ENCODE measurements at places on chromosomes 16 and 17. TPM values are rescaled to one million over a fixed set of nuclear protein-coding genes. Genes with fewer than 3 reads are reported as not detected.

The MT1G gene
- 189 TPM for total RNA-seq

DNA sequence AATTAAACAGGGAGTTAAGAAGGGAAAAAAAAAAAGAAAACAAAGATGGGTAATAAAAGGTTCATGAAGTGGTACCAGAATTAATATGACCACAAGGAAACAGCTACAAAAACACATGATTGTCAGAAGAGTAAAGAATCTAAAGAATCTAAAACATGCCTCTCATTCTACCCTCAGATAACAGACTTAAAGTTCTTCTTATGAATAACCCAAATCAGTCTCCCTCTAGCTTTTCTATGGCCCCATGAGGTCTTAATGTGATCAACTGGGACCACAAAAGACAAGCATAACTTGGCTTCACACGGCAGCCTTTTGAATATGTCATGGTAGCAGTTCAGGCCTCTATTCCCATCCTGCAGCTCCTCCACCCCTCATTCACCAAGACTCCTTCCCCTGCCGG lies 6.9 kb downstream of the MYH10 start:
- DNase-seq = no peak

GRCh38 chr17:82837586-82838320 lies 2.1 kb downstream of the ZNF750 start:
- DNase-seq = no peak

GRCh38 chr16:54509456-54509855 lies 222.9 kb upstream of the IRX3 start:
- DNase-seq = peak; percentile 59

DNA sequence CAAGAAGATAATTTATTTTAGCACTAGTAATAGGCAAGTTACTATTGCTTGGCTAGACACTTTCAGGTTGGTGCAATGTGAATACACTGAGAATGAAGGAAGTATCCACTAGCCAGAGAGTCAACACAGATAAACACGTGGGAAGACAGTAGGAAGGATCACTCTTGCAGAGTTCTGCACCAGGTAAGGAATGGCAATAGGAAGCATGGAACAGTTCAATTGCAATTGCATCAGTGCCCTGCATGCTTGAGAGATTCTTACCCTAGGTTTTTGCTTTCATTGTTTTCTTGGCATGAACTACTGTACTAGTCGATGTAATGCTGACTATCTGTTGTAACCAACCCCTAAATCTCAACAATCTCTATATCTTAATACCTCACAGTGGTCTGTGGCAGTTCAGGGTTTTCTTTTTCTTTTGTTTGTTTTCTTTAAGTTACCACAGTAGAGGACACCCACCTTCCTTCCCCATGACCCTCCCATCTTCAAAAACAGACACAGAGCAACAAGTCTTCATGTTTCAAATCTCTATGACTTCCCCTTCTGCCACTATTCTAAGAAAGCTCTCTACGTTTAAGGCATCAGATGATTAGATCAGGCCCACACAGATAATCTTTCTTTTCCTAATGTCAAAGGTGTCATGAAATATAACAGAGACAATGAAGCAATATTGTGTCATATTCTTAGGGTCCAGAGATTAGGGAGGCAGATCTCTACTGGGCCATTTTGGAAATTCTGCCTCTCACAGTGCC lies 18.1 kb upstream of the ABCA8 start:
- DNase-seq = no peak

DNA sequence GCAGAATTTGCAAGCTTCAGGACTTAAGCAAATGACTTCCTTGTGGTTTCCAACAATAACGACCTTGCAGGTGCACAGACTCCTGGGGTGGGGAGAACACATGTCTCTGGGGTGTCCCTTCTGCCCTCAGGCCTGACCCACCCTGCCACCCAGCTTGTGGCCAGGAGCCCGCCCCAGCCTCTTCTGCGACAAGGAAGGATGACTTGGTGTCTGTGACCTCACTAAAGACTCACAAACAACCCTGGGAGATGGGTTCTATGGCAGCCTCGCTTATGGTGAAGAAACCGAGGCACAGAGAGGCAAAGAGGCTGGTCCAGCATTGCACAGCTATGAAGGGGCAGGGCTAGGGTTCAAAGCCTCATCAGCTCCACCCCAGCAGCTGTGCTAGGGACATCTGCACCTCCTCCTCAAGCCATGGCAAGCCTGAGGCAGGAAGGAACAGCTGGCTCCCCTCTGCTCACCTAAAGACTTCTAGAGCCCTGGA lies 2.6 kb downstream of the ATP2A3 start:
- DNase-seq = no peak

The ALOX12B gene
- total RNA-seq = 0.40 TPM

DNA sequence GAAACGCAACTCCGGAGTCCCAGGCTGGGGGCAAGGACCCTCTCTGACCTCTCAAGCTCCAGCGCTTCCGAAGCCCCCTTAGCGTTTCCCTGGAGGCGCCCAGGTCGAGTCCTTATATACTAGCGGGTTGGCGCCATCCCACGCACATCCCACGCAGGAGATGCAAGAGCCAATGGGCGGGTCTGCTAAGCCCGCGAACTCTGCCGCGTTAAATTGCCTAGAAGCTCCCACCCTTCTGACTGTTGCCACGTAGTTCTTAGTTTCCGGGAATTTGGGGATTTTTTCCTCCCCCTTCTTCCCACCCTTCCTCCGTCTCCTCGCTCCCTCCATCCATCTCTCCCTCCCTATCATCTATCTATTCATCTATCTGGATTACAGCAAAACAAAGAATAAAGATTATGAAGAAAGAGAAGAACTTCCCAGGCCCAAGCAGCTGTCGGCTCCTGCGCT lies at the start of gene SLFN11:
Gene SLFN11, minus strand, starts transcription at position 88 of the 450 bp plus-strand sequence. CDS start 9,814 bp downstream, outside the sequence.
- peak; percentile 51 for DNase-seq

GRCh38 chr16:88634141-88634993 lies 4.0 kb upstream of the IL17C start:
- DNase-seq = no peak

- no peak for DNase-seq
Observed at GRCh38 chr17:57874434-57875289, 24.8 kb upstream of the MRPS23 start.

GRCh38 chr16:81487301-81487720 lies 42.7 kb downstream of the CMIP start:
- DNase-seq = no peak

DNA sequence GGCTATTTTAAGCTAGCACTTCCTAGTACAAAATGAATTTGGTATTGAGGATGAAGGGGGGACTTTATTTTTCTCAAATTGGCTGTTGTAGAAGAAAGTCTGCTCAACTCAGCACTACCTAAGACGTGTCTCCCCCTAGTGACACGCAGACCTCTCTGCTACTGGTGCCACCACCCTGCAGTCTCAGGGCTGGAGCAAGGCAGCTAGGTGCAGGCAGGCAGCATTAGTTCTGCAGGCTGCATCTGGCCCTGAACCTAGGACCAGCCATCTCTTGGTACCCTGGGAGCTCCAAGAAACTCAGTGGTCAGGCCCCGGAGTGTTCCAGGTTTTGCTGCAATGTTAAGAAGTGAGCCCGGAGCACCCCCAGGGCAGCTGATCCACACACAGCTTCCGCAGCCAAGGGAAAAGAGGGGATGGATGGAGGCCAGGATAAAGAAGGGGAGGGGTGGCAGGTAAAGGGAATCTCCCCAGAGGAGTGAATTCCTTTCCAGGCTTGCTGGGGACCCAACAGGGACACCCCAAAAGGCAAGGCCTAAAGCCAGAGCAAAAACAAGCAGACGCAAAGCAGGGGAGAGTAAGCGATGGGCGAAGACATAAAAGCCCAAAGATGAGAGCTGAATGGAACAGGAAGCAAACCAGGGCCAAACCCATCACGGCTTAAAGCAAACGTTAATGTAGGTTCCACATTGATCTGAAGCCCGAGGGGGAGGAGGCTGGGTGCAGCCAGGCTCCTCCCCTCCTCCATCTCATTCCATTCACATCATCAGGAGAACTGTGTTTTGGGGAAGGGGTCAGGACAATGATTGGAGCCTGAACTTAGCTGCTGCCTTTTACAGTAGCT lies 200.5 kb downstream of the ZFHX3 start:
- DNase-seq = no peak

DNA sequence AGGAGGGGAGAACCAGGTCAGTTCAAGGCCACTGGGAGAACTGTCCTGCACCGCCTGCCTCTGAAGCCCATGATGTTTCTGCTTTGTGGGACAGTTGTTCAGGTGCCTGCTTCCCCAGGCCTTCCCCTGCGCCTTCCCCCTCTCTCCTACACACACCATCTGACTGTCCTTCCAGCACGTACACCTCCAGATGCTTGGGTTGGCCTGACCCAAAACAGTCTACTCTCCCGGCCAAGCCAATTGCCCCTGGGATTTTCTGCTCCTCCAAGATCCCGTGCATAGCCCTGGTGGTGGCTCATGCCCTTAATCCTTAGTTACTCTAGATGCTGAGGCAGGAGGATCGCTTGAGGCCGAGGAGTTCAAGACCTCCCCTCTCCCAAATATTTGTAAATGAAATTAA lies 684 bp upstream of the RSAD1 start:
- no peak for DNase-seq

The SCARF1 gene
- total RNA-seq = 11.0 TPM

DNA sequence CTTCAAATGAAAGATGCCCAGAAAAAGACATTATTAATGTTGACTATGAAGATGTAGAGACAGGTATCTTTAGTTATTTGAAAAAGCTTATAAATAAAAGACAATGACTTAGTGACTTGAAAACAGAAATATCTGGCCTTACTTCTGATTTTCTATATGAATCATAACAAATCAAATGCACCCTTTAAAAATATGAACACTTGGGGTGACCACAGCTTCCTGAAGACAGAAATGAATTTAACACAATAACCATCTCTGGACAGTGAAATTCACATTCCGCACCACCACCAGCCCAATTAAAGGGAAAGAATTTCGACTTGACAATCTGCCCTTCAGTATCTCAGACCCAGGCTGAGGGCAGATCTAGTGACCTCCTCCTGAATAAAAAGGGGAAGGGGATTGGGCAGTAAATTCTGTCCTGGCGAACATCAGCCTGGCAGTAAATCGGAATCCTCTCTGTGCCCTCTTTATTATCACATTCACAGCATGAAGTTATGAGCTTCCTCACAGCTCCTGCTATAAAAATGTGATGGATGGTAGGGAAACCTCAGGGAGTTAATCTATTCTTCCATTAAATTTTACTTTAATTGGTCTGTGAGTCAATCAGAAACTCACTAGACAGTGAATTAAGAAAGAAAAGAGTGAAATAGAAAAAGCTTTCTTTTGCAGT lies 131.5 kb downstream of the SNX11 start:
- no peak for DNase-seq

DNA sequence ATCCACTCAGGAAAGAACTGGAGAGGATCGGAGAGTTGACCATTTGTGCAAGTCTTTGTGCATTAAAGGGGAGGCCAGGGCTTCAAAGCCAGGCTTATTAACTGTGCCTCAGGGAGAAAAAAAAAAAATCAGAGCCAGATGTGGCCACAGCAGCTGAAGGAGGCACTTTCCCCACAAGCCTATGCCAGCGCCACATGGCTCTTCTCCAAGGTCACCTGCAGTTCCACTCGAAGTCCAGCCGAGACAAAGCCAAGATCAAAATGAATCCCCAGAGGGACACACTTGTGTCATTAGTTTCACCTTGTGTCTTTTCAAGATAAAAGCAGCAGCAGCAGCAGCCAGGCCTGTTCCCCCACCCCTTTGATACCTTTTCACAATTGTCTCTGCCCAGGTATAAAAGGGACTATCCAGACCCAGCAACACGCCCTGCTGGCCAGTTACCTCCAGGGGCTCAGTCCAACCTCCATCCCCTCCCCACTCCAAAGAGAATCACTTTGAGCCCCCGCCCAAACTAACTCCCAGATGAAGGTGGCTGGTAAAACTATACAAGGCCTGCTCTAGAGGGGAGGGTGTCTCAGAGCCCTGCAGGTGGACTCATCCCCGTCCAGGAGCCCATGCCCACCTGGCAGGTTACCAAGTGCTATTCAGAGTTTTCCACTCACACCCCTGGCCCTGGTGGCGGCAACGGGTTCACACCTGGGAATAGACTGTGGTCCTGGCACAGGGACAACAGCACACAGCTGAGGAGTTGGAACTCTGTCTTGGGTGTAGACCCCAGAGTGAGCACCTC lies 29.2 kb downstream of the AXIN2 start:
- no peak for DNase-seq
